ENCODE measurements at places on chromosomes 4 and X.

DNA sequence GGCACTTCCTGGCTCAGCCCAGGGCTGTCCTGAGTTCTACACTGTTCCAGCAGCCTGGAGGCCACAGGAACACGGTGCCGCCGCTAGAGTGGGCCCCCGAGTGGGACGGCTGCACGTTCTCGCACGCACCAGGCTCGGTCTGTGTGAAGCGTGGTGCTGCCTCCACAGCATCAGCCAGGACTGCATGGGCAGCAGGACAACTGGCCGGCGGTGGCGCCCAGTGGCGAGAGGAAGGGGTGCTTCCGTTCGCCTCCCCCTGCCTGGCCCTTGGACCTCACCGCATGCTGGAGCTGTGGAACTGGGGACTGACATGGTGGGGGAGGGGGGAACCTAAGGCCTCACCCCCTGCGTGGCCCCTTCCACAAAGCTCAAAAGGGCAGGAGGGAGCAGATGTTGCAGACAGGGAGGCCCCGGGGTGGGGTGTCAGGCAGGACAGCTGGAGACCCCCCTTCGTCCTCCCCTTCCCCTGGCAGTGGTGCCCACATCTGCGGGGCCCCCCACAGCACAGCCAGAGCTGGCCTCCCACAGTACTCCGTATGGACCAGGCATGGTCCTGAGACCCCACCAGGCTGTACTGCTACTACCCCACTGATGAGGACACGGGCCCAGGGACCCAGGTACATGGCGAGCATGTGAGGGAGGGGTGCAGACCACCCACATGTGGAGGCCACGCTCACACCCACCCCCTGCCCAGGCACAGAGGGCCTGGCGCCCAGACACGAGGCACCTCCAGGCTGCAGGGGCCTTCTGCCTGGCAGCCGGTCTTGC lies 58.5 kb downstream of the ACOX3 start:
- no peak for DNase-seq

DNA sequence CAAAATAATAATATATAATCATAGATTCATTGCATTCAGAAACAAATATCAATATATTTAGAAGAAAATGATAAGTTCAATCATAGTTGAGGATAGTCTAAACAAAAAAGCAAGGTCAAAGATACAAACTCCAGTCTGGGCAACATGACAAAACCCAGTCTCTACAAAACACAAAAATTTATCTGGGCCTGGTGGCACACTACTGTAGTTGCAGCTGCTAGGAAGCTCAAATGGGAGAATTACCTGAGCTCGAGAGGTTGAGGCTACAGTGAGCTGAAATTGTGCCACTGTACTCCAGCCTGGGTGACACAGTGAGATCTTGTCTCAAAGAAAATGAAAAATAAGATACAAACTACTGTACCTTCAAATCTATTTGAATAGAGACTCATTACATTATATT lies 52.7 kb upstream of the ANXA10 start:
- no peak for DNase-seq

GRCh38 chr4:173535957-173536356 lies 5.9 kb upstream of the HAND2 start:
- DNase-seq: no peak

DNA sequence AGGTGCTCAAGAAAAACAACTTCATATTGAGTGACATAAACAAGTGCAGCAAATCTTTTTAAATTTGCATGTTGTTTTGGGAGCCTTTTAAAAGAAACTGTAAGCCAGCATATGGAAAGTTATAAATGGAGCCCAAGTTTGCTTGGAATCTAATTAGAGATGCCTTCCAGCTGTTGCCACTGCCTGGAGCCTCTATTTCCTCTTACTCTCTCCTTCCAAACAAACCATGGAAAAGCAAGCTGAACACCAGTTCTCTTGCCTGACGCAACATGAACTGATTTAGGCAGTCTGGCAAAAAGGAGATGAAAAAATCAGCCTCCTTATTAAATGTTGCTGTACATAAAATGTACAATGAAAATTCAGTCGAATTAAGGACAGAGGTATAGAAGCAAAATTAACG lies 21.5 kb downstream of the ARSJ start:
- DNase-seq: no peak

- no peak for DNase-seq
Measured at GRCh38 chrX:8726031-8726652, 5.8 kb downstream of the ANOS1 start.

DNA sequence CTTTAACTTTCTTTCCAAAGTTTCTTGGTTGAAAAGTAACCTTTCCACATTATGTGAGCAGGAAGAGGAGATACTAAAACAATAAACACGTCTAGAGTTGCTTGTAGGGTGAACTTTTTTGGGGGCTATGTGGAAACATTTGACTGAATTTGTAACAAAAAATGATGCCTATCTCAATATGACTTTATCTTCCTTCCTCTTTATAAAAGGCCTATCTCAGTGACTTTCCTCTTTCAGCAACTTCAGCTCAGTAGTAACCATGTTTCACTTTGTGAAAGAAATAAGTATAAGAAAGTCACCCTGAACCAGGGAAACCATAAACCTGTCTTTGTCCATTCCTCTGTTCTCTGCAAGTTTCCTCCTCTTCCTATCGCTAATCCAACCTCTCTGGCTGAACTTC lies 124.7 kb upstream of the TMEM164 start:
- DNase-seq: peak; percentile 37

DNA sequence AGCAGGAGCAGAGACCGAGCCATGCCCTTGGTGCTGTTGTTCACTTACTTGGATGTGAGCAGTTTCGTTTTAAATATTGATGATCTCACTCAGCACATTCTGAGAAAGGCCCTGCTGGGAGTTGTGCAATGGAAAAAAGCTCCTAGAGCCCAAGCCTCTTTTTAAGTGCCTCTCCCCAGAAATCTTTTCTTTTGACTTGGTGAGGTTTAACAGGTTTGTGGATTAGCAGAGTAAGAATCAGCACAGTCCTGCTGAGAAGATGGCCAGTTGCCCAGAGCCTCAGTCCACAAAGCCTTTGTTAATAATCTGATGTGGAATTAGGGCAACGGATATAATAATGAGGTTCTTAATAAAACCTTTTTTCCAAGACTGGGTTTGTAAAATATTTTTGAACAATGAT lies 157.5 kb upstream of the ATP6AP2 start:
- DNase-seq: peak; percentile 45

DNA sequence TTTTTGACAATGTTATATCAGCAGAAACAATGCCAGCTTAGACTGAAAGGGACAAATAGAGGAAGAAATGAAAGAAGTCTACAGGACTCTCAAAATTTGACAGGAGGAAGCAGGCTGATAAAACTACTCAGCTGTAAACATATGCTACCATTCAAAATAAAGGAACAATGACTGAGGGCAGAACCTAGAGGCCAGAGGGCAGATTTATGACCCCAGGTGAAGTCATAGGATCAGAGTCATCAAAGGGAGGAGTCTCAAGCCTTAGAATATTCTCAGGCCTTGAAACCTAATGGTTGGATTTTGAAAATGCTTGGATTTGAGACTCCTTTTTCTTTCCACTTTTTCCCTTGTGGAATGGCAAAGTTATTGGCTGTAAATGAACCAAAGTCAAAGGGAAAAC lies 17.0 kb upstream of the SYTL5 start:
- DNase-seq: no peak

DNA sequence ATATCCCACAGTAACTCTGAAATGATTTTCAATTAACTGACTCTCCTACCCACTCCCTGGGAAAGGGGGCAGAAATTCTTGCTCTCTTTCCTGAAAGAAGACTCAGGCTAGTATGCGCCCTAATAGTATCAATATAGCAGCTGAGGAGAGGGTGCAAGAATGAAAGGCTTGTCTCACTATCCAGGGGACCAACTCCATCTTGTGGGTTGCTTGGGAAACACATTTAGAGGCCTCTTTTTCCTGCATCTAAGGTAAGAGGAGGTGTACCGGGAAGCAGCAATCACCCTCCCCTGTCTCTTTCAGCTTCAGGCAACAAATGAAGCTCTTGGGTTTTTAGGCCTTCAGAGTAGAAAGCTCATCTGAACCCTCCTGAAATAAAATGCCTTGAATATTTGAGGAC lies 11.3 kb downstream of the TMEM255A start:
- no peak for DNase-seq

GRCh38 chr4:86678796-86679195 lies 84.7 kb downstream of the PTPN13 start:
- DNase-seq: no peak

- no peak for DNase-seq
Measured at GRCh38 chr4:10130178-10130888, 13.7 kb upstream of the WDR1 start.

- DNase-seq: no peak
Measured at GRCh38 chrX:140292961-140293360, 211.9 kb downstream of the SOX3 start.

GRCh38 chr4:154631828-154632227 lies 19.4 kb upstream of the FGG start:
- no peak for DNase-seq

DNA sequence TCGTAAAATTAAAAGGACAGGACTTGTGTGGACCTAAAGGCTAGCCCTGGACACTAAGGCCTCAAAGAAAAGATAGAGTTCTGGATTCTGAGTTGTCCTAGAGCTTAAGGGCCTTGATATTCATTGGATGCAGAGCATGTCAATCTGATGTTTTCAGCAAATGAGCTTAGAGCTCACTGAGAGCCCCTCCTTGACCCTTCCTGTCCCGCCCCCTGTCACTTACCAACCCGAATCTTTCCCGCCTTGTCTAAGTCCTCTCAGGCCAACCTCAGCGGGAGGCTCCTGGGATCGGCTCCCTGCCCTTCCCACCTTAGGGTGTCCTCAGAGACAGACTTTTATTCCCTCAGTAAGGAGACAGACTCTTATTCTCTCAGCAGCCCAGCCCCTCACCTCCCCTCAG lies at the start of gene CT47C1:
Gene CT47C1 (plus strand): TSS at position 250 of the 400 bp plus-strand sequence. CDS start 233 bp downstream, outside the sequence.
- DNase-seq: no peak

DNA sequence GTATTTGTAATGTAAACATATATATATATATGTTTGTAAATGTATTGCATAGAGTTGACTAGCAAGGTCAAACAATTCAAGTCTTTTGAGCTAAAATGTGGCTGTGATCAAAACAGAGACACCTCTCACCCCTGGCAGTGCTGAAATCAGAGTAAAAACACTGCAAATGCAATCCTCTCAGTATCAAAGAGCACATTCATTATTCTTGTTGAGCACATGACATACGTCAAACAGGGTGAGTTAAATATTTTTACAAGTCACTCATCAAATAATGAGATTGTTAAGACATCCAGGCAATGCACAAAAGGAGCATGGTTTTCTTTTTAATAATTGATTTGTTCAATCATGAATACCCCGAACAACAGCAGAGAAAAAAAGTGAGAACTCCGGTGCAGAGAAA lies 114.1 kb upstream of the KCNIP4 start:
- no peak for DNase-seq

DNA sequence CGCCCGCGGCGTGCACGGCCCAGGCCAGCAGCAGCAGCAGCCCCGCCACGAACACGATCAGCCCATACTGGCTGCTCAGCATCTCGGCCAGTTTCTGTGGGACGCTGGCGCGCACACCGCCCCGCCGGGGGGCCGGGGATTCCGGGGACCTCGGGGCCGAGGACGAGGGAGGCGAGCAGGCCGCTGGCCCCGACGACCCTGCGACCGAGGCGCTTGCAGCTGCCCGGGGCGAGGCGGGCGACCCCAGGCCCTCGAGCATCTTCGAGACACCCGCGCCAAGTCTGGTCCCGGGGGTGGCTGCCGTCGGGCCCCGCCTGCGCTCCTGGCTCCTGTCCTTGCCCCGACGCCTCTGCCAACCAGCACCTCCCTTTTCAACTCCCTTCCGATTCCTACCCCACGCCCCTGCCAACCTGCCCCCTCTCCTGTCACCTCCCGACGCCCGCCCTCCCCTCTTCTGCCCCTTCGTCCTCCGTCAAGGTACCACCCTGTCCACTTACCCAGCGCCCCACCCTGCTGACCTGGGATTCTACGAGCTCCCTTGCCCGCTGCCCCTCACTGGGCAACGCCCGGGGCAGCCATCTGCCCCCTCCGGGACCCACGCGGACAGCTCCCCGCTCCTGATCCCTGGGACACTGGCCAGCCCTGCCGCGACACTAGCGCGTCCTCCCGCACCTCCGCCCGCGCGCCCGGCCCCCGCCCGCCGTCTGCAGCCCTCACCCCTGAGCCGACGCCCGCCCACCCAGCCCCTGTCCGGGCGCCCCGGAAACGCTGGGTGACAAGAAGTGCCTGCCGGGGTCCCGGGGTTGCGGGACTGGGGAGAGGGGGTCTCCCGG lies at the start of gene OTOP1:
Gene OTOP1 (minus strand): TSS at position 324 of the 833 bp plus-strand sequence. CDS start 65 bp downstream, at position 259.
- DNase-seq: no peak

GRCh38 chrX:20315140-20315539 lies 48.4 kb upstream of the RPS6KA3 start:
- DNase-seq: no peak

DNA sequence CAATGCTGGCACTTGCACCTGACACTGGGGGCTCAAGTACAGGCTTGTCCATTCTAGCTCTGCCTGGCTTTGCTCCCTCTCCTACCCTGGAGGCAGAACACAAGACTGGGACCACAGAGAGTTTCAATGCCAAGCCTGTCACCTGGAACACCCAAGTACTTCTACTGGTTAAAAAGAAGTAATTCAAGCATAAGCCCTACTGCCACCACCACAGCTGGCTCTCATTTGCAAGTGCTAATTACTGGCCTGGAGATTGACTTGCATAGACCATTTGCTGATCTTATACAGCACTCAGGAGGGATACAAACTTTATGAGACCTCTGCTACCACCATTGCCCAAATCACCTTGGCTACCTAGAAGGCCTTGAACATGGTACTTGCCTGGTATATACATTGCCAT lies 1550.9 kb downstream of the C4orf33 start:
- no peak for DNase-seq

DNA sequence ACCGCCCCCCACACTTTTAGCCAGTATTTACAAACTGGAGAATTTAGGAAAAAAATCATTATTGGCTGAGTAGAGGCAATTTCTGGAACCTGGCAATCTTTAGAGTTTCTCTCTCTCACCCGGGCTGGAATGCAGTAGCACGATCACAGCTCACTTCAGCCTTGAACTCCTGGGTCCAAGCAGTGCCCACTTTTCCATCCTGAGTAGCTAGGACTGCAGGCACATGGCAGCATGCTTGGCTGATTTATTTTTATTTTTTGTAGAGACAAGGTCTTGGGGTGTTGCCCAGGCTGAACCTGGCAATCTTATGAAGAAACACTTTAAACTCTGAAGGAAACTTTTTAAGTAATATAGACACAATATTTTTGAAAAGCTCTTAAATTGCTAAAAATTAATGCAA lies 120.1 kb downstream of the AFF1 start:
- DNase-seq: no peak
